Mucosa of descending colon (tissue), 3 donors: ENCODE measurements at places on chromosomes 7 and 10. TPM values are rescaled to one million over a fixed set of nuclear protein-coding genes. Genes with fewer than 3 reads are reported as not detected.

- no peak for DNase-seq
These were observed 106.3 kb downstream of the GRK5 start for GRCh38 chr10:119313644-119314043.

The ZNF853 gene
- total RNA-seq, result 19.9 TPM

- DNase-seq, result no peak
These were observed 192.1 kb downstream of the LRMDA start for GRCh38 chr10:75623310-75624093.

- no peak for DNase-seq
These were observed 934 bp downstream of the PRTFDC1 start for GRCh38 chr10:24951201-24952142.

The BLNK gene
- 30.4 TPM for total RNA-seq

DNA sequence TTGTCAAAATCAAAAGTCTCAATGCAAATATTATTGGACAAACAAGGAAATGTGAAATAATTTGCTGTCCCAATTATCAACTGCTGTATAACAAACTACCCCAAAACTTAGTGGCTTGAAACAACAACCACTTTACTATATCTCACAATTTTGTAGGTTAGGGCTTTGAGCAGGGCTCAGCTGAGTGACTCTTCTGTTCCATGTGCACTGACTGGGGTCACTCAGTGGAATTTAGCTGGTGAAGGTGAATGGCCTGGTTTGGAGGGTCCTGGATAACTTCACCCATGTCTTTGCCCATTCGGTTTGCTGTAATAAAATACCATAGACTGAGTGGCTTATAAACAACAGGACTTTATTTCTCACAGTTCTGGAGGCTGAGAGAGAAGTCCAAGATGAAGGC, 3.7 kb upstream of the GSDME start:
- DNase-seq, result no peak

The CYP3A4 gene
- 5.4 TPM for total RNA-seq

The PRRT4 gene
- 0.43 TPM for total RNA-seq

The FAM13C gene
- total RNA-seq, result 18.8 TPM

DNA sequence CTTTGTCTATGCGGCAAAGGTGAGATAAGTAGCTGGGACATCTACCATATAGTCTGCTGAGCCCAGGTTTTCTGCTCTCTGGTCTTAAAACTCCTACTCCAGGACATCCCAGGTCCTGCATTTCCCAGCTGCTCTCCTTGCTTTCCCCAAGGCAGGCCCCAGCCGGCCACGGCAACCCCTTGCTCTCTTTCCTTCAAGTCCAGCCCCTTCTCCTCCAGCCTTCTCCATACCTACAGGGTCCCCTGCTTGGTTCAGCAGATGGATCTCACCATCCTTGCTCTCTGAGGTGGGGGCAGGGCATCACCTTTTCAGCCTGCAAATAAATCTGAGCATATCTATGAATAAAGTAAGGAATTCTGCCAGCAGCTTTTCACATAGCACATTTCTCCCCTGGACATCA, 8.7 kb downstream of the GIMAP5 start:
- DNase-seq, result no peak

DNA sequence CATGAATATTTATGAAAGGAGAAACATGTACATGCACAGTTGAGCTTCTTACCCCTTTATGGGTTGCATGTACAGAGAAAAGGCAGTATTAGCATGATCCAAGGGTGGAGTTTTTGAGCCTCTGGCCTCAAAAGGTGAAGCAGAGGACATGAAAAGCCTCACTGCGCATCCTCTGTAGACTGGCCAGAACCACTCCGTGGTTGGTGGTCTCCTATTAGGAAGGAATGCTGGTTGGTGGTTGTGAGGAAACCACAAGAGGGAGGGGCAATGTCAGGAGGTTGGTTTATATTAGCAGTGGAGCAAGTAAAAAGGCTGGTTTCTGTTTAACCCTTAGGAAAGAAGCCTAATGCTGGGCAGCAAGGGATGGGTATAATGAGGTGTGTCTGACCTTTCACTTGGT, 37.5 kb downstream of the AHCYL2 start:
- no peak for DNase-seq

- DNase-seq, result no peak
These were observed 107.9 kb upstream of the FAM180A start for GRCh38 chr7:135856356-135857144.

DNA sequence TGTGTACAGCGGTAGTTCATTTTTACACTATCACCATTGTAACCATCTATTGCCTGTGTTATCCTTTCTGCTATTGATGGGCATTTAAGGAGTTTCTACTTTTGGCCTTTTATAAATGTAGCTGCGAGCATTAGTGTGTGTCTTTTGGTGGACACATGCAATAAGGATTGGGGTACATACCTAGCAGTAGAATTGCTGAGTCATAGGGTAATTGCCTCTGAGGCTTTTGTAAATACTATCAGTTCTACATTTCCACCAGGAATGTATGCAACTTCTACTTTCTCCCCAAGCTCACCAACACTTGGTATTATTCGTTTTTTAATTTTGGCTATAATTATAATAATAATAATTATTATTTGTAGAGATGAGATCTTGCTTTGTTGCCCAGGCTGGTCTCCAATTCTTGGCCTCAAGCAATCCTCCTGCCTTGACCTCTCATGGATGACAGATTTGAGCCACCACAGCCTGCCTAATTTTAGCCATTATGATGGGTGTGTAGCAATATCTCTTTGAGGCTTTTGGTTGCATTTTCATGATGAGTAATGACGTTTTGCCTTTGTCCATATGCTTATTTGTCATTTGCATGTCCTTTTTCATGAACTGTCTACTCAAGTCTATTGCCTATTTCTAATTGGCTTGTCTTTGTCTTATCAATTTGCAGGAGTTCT, 277.0 kb downstream of the ACTR3B start:
- no peak for DNase-seq

DNA sequence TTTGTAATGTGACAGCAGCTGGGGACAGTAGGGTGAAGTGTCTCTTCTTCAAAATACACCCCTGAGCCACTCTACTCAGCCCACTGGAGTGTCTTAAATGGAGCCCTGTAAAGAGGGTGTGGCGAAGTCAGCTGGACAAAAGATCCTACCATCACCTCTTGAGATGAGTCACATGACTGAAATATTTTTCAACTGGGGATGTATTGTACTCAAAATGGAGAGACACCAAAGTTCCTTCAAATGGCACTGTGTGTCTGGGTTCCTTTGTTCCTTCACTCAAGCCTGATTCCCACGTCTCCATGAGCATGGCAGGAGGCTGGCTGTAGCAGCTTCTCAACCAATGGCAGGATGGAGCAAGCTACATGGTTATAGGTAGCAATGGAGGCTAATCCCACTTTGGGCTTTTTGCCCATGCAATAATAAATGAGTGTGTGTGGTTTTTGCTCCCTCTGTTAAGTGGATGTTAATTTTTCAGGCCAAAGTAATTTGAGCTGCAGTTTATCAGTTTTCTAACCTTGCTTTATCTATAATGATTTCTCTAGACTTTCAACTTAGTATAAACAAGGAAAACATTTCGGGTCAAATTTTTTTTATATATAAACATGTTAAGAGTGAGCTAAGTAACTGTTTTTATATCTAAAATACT, 68.2 kb downstream of the CLEC2L start:
- no peak for DNase-seq
